Activated naive CD8-positive, alpha-beta T cell treated with anti-CD3 and anti-CD28 coated beads, Interleukin-2, amount 50 U/mL, for 16 hours (primary cell): ENCODE measurements at places on chromosomes 11 and 22.

GRCh38 chr11:112623057-112623456 lies 338.2 kb upstream of the NCAM1 start:
- DNase-seq: no peak

DNA sequence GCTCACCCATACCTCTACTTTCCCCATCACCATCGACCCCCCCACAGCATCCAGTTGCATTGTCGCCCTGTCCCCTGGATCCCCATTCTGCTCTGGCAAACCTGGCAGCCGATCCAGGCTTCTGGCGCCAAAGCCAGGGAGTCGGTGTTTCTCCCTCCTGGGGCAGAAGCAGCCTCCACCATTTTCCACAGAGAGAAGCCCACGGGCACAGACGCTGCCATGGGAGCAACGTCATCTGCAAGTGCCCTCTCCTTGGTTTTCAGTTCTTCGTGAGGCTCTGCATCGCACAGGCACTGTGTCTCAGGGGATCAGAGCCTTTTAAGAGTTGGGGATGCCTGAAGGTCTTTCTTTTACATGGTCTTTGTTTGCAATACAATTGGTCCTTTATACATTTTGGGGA lies 2.3 kb downstream of the YPEL4 start:
- no peak for DNase-seq

- no peak for DNase-seq
These were observed 644.2 kb downstream of the FAM181B start for GRCh38 chr11:82089426-82089825.

DNA sequence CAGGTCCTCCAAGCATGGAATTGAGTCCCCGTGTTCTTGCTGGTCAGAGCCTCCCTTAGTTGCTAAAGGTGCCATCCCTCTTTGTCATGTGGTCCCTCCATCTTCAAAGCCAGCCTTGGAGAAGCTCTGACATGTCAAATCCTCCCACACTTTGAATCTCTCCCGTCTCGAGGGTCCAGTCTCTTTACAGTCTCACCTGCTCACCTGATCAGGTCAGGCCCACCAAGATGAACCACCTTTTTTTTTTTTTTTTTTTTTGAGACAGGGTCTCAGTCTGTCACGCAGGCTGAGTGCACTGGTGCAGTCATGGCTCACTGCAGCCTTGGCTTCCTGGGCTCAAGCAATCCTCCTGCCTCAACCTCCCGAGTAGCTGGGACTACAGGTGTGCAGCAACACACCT lies 100.3 kb upstream of the PRR5 start:
- DNase-seq: no peak

DNA sequence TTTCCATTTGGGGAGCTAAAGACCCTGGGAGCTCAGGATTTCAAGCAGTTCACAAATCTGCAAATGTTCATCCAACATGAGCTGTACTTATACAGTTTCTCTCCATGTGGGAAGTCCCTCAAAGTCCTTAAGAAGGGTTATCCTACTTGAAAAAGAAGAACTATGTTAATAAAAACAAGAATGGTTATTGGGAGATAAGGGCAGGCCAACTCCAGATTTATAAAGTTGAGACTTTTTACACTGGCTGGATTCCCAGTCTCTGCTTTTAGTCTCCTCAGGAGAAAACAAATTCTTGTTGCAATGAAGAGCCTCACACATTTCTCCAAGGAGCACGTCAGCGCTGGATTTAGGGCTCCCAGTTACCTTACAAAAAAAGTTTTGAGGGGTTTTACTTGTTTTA lies 34.2 kb upstream of the CTTN start:
- no peak for DNase-seq

DNA sequence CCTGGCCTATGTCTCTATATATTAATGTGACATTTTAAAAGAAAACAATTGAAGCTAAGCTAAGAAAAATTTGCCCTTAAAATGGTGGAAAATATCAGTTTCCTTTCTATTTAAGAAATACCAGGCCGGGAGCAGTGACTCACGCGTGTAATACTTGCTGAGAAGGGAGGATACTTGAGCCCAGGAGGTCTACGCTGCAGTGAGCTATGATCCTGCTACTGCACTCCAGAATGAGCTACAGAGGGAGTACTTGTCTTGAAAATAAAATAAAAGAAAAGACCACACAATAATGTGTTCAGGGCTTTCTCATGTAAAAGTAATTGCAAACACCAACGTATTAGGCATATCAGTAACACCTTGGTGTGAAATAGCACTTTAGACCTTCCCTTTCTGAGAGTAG lies 1.4 kb upstream of the PRSS23 start:
- DNase-seq: no peak

GRCh38 chr11:95076416-95076815 lies 9.7 kb downstream of the SRSF8 start:
- DNase-seq: no peak

DNA sequence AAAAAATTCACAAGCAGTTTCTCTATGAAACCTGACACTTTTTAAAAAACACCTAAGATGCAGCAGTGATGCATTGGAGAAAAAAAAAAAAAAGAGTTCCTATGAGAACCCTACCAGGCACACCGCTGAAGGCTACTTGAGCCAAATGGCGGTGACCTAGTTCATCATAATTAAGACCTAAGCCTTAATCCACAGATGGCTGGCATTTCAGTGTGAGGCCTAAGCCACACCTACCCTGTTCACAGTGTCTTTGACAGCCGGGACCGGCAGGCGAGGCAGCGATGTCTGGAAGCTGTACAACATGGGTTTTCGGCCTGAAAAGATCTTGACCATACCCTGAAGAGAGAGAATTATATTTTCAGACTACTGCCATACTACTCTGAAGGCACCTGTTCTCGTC lies 38.0 kb downstream of the CPT1A start:
- no peak for DNase-seq

DNA sequence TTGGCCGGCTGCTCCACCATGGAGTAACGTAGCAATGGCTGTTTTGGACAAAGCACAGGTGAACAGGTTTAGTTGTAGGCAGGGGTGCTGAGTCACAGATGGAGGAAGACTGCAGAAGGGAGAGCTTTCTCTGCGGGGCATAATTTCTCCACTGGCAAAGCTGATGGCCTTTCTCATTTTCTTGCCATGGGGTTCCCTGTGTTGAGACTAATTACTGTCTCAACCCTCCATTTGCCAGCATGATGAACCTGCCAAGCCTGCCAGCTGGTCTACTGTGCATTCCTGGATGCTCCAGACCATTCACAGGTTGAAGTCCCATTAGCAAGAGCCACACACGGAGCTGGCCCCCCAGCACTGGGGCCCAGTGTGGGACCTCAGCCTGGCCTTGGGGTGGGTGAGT lies 202.4 kb downstream of the BARX2 start:
- no peak for DNase-seq

- no peak for DNase-seq
These were observed 589 bp upstream of the NDUFC2 start for GRCh38 chr11:78080084-78080817.

- DNase-seq: no peak
These were observed 11.9 kb downstream of the SCARF2 start for GRCh38 chr22:20425566-20426258.

DNA sequence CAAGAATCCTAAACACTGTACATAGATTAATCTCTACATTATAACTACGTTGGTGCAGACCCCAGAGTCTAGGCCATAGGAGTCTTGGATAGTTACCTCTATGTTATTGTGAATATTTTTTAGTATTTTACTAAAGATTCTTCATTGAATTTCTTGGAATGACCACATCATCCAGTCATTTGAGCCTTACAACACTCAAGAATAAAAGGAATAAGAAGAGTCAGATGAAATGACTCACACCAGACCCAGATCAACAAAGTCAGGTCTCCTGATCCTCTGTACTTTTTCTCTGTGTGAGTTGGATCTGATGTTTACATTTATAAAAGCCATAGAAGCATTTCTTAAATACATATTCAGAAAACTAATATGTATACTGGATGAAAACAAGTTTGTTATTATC lies 179.2 kb upstream of the ARHGAP20 start:
- no peak for DNase-seq

- DNase-seq: no peak
These were observed at the start of gene OR10A4 for GRCh38 chr11:6876325-6876724. Gene OR10A4 (plus strand): TSS chr11:6876625. CDS start chr11:6876648, 23 bp downstream.

- no peak for DNase-seq
These were observed 1.2 kb downstream of the ATXN10 start for GRCh38 chr22:45672564-45673481.

GRCh38 chr11:12961615-12962014 lies 47.5 kb upstream of the RASSF10 start:
- no peak for DNase-seq
